ENCODE measurements at places on chromosomes 5 and 9. TPM values are rescaled to one million over a fixed set of nuclear protein-coding genes. Genes with fewer than 3 reads are reported as not detected.

SPINK4 gene
- total RNA-seq, result not detected

OR13C5 gene
- not detected for total RNA-seq

C1QTNF2 gene
- 0.47 TPM for total RNA-seq

MVB12B gene
- total RNA-seq, result 2.8 TPM

FOXI1 gene
- not detected for total RNA-seq

PCDHGB2 gene
- total RNA-seq, result 0.77 TPM

POLK gene
- 25.8 TPM for total RNA-seq

HDAC3 gene
- 53.9 TPM for total RNA-seq

HRH2 gene
- total RNA-seq, result 1.6 TPM

GPRIN1 gene
- total RNA-seq, result 1.9 TPM

BTNL8 gene
- total RNA-seq, result 1.2 TPM

CCIN gene
- total RNA-seq, result 0.17 TPM

ARID3C gene
- 0.35 TPM for total RNA-seq

IRX2 gene
- 7.2 TPM for total RNA-seq

PCDHGB7 gene
- total RNA-seq, result 12.5 TPM

CCNO gene
- total RNA-seq, result not detected

TMEM232 gene
- total RNA-seq, result 1.1 TPM

LHX3 gene
- not detected for total RNA-seq

GCNT4 gene
- total RNA-seq, result 1.6 TPM

RHOBTB3 gene
- total RNA-seq, result 140 TPM

RNF44 gene
- 7.2 TPM for total RNA-seq

SLC6A18 gene
- total RNA-seq, result not detected

EPB41L4A gene
- total RNA-seq, result not detected

SPINK13 gene
- total RNA-seq, result not detected

ZBED3 gene
- 1.6 TPM for total RNA-seq

CTXN3 gene
- total RNA-seq, result not detected

ACTBL2 gene
- not detected for total RNA-seq

NUP214 gene
- total RNA-seq, result 9.5 TPM

PRRX2 gene
- 14.3 TPM for total RNA-seq

SLC34A1 gene
- total RNA-seq, result not detected

NUTM2F gene
- total RNA-seq, result not detected

IRF1 gene
- total RNA-seq, result 15.6 TPM

SLC22A4 gene
- total RNA-seq, result 1.5 TPM

FST gene
- 31.0 TPM for total RNA-seq

ZNF658 gene
- total RNA-seq, result 2.8 TPM

TPM2 gene
- total RNA-seq, result 655 TPM

ACOT12 gene
- total RNA-seq, result not detected

PCDHGA7 gene
- total RNA-seq, result 5.1 TPM

LRRC70 gene
- total RNA-seq, result 0.51 TPM

TSSK1B gene
- not detected for total RNA-seq

PDE6A gene
- under 0.01 TPM for total RNA-seq

ELOVL7 gene
- not detected for total RNA-seq

PRRT1B gene
- not detected for total RNA-seq

CCDC152 gene
- 1.3 TPM for total RNA-seq

PCDHGA1 gene
- total RNA-seq, result 0.85 TPM

ACER2 gene
- total RNA-seq, result 2.7 TPM

NPDC1 gene
- 67.6 TPM for total RNA-seq

All from pericardium fibroblast (primary cell).